ENCODE measurements at places on chromosomes 7 and 10. TPM values are rescaled to one million over a fixed set of nuclear protein-coding genes. Genes with fewer than 3 reads are reported as not detected.

GRCh38 chr10:69845574-69846292 is 44.0 kb downstream of the COL13A1 start:
- no peak for DNase-seq

GRCh38 chr10:2925631-2926030 is 141.7 kb upstream of the PFKP start:
- DNase-seq: peak; percentile 14

DNA sequence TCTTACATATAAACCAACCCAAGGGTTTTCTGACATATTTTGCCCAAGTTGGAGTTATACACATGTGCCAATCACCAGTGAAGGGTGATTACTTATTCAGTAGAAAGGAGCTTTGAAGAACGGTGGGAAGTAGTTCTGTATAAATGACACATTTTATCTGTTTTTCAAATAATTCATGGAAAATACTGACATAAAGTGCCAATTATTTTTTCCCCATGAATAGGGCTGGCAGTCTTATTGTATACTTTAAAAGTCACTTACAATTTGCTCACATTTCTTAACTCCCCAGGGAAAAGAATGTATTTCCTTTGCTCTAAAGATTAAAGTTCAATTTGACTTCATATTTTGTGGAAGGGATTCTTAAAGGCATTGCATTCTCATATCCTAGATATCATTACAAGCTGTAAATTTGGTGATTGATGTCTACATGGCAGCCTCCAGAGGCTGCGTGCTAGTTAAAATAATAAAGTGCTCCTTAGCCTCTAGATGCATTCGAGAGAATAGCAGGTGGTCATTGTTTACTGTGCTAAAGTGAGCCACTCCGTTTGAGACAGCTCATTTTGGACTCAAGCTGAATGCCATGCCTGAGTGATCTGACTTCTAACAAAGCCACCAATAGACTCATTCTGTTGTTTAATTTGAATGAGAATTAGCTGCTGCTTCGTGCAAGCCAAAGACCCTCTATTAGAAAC is 148.8 kb upstream of the NRP1 start:
- no peak for DNase-seq

DNA sequence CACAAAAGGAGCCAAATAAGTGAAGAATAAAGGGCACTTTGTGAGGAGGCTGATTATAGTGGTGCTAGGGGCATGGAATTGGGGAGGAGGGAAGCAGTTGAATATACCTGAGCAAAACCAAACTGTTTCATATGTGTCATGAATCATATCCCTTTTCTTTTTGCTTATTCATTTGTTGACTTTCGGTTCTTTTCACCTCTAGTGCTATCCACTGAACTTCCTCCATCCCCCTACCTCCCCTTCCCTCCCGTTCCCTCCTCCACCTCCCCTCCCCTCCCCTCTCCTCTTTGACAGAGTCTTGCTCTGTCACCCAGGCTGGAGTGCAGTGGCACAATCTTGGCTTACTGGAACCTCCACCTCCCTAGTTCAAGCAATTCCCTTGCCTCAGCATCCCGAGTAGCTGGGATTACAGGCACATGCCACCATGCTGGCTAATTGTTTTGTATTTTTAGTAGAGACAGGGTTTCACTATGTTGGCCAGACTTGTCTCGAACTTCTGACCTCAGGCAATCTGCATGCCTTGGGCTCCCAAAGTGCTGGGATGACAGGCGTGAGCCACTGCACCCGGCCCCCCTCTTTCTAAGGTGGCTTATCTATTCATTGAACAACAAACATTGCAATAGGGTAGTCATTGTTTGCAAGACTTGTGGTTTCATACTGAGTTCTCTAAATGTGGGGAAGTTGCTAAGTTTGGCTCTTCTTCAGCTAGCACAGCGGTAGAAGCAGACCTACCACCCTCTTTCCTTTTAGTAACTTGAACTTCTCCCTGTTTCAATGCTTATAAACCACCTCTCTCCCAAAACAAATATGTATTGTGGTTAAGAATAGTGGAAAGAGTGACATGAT is 150.4 kb upstream of the PRPS1L1 start:
- DNase-seq: no peak

- DNase-seq: no peak
Observed at GRCh38 chr10:33709008-33709753, 374.7 kb upstream of the NRP1 start.

- no peak for DNase-seq
Observed at GRCh38 chr7:23216021-23216420, 30.6 kb upstream of the GPNMB start.

DNA sequence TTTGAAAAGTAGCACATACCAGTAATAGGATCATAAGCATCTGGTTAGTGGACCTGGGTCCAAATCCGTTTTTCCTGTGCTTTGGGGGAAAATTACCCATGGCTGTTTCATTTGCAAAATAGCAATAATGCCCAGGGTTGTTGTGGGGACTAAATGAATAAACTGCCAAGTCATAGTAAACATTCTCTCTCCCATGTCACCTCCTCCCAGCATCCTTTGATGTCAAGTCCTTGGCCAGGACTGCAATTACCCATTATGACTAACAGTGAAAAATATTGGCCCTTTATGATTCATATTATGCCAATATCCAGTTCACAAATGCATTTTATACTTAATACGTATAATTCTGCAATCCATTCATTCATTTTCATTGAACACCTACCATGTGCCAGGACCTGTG is 23.0 kb downstream of the TOMM7 start:
- DNase-seq: no peak

DNA sequence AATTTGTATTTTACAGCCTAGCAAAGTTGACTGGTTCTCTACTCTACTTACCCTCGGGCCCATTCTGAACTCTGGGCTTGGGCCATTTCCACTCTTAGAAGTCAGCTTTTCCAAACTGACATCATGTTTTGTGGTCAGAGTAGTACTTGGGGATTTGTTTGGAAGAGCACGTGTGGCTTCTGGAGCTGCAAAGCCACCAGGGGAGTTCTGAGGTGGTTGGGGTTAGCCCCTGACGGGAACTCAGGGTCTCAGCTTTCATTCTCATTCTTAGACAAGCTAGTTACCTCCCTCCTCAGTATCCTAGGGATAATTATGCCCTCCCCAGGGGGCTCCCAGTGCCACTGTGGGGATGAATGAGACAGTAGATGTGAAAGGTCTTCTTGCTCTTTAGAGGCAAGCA is 647.7 kb upstream of the GALNT17 start:
- DNase-seq: no peak

GRCh38 chr7:142862786-142863400 is 8.0 kb downstream of the EPHB6 start:
- no peak for DNase-seq

DNA sequence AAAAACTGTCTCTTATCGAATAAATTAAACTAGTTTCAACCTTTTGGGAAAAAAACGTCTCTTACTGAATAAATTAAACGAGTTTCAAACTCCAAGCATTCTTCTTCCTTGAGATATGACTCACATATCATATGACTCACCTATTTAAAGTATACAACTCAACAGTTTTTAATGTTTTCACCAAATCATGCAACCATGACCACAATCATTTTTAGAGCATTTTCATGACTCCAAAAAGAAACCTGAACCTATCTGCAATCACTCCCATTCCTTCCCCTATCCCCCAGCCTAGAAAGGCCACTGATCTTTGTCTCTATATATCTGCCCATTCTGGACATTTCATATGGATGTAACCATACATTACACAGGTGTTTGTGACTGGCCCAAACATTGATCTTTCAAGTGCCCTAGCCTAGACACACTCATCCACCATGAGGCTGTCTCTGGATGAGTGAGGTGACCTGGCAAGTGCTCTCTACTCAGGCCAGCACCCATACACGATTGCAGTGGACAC is 115.3 kb downstream of the PIP4K2A start:
- DNase-seq: no peak

- no peak for DNase-seq
Observed at GRCh38 chr10:75987616-75988015, 556.2 kb downstream of the LRMDA start.

- DNase-seq: no peak
Observed at GRCh38 chr7:95904099-95904498, 131.7 kb downstream of the DYNC1I1 start.

GRCh38 chr7:11294218-11294617 is 320.5 kb downstream of the PHF14 start:
- no peak for DNase-seq

DNA sequence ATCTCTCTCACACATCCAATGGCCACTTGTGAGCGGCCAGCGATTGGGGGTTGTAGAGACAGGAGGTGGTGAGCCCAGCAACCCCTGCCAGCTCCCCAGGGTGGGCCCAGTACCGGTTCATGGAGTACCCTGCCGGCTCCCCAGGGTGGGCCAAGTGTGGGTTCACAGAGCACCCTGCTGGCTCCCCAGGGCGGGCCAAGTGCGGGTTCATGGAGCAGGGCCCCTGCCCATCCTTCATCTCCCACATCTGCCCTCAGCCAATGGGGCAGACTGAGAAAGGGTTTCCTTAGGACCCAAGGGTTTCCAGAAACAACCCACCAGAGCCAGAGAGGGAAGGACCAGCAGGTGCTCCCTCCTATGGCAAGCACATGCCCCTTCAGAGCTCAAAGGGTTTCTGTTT is 21.4 kb upstream of the SLIT1 start:
- DNase-seq: no peak

- DNase-seq: no peak
Observed at GRCh38 chr10:88082806-88083596, 219.6 kb downstream of the PTEN start.

GRCh38 chr10:68155615-68156210 is 46.4 kb downstream of the MYPN start:
- DNase-seq: no peak

DNA sequence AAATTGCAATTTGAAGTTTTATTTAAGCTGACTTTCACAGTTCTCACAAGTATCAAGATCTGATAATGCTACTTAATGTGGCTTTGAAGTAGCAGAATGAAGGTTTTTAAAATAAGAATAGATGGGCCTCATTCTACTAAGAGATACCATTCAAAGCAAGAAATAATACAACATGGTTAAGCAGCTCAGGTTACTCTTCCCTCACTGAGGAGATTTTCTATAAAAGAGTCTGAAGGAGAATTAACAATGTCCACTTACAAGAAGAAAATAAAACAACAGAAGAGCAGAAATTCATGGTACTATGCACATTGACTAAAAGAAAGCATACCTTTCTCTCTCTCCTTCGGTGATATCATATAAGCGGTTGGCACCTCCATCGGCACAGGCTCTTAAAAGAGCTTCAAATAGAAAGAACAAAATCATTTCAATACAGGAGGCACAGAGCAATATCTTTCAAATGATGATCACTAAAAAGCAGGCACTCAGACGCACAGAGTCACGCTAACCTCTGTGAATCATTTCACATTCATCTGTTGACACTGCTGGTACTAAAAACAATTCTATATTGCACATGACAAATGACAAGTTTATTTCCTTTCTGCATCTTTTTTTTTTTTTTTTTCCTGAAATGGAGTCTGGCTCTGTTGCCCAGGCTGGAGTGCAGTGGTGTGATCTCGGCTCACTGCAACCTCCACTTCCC is 153.1 kb downstream of the TPK1 start:
- no peak for DNase-seq

DNA sequence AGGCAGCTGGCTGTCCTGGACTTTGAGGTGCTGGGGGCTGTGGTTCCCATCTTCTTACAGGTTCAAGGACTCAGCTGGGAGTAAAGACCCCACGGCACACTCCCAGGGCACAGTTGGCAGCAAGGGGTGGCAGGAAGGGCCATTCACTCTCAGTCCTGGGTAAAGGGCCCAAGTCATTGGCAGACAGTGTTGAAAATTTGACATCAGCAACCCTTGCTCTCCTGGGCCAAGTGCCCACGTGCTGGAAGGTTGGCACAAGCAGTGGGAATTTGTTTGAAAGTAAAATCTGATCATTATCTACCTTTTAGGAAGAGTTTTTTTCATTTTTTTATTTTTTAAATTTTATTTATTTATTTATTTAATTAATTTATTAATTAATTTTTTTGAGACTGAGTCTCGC is 241.6 kb upstream of the MKI67 start:
- DNase-seq: no peak

- DNase-seq: no peak
Observed at GRCh38 chr10:104267721-104268404, 1.1 kb upstream of the GSTO2 start.

- no peak for DNase-seq
Observed at GRCh38 chr7:138164804-138165203, 88.5 kb downstream of the AKR1D1 start.

- no peak for DNase-seq
Observed at GRCh38 chr10:34933676-34934075, 118.6 kb upstream of the PARD3 start.

GRCh38 chr10:76429368-76430060 is 998.1 kb downstream of the LRMDA start:
- no peak for DNase-seq

DNA sequence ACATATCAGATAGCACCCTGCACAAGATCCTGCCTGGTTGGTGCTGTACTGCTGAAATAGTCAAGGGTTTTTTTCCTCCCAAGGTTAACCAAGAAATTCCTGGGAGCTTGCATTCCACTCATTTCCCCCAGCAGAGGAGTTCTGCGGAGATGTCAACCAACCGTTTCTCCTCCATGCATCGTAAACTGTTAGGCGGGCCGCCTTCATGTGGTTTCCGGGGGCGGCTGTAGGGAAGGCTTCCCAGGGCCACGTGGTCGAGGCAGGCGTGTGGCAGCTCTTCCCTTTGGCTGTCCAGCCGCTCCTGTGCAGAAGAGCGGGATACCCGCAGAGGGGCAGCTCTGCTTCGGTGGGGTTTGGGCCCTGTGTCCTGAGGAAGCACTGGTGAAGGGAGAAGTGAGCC is 113.7 kb downstream of the RGS10 start:
- DNase-seq: no peak

- DNase-seq: no peak
Observed at GRCh38 chr7:18927134-18927533, 190.3 kb downstream of the TWIST1 start.

DNA sequence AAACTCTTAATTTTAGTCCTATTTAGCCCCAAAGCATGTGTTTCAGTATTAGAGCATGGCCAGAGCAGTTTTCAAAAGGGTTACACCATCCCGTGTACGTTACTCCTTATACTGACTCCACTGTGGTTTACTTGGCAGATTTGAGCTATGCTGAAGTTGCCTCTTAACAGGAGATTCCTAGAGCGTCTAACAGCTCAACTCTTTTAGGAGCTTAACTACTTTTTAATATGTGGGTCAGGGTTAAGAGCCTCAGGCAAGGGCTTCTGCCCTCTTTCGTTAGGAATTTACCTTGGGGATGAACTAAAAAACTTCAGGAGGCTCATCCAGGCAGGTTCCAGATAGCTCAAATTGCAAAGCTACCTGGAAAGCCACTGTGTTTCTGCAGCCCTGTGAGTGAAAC is 674.8 kb upstream of the C7orf33 start:
- no peak for DNase-seq

GRCh38 chr10:129033790-129034272 is 433.2 kb upstream of the MGMT start:
- no peak for DNase-seq

- DNase-seq: peak; percentile 43
Observed at GRCh38 chr7:129779602-129780256, 168.2 kb downstream of the NRF1 start.

- no peak for DNase-seq
Observed at GRCh38 chr7:65809259-65809981, 63.5 kb upstream of the VKORC1L1 start.

The INTS15 gene
- 32.3 TPM for polyA plus RNA-seq

The CDH23 gene
- polyA plus RNA-seq: 3.1 TPM

The CYP3A4 gene
- polyA plus RNA-seq: 0.34 TPM

The ODAD2 gene
- polyA plus RNA-seq: 9.1 TPM

The SLC26A4 gene
- polyA plus RNA-seq: 1.7 TPM

The TLX1 gene
- not detected for polyA plus RNA-seq

The STOX1 gene
- polyA plus RNA-seq: 4.2 TPM

The RHBDD2 gene
- polyA plus RNA-seq: 65.7 TPM

The METTL27 gene
- polyA plus RNA-seq: 7.0 TPM

The CALHM3 gene
- polyA plus RNA-seq: not detected

The DRGX gene
- not detected for polyA plus RNA-seq

The CALHM1 gene
- 0.06 TPM for polyA plus RNA-seq

The GRM3 gene
- 0.23 TPM for polyA plus RNA-seq

The EGFR gene
- 55.7 TPM for polyA plus RNA-seq

Data from right lung (tissue), 10 donors.